ENCODE measurements at places on chromosomes 13 and 19.
A peak's percentile ranks its signal among the peaks of the same experiment; 100 is the strongest.

DNA sequence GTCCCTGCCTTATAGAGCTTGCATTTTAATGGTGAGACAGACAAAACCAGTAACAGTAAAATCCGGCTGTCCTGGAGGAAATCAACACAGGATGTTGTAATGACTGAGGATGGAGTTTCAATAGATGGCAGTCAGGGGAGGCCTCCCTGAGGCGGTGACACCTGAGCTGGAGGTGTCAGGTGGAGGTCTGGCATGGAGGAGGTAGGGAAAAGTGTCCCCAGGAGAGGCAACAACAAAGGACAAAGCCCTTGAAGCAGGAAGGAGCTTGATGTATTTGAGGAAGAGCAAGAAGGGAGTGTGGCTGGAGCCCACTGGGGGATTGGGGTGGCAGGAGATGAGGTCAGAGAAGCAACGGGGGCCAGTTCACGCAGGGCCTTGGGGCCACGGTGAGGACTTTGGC, 7.8 kb downstream of the GRIN2D start:
- no peak for DNase-seq

DNA sequence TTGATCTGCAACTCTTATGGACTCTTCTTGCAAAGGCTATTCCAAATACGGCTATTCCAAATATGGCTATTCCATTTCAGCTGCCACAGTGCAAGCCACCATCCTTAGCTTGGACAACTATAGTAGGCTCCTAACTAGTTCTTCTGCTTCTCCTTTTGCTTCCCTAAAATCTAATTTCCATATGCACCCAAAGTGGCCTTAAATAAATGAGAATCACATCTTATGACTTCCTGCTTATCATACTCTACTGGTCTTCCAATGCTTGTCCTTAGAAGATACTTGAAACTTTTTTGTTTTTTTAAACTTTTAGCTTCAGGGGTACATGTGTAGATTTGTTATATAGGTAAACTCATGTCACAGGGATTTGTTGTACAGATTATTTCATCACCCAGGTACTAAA, 4.9 kb downstream of the UCHL3 start:
- DNase-seq: no peak

DNA sequence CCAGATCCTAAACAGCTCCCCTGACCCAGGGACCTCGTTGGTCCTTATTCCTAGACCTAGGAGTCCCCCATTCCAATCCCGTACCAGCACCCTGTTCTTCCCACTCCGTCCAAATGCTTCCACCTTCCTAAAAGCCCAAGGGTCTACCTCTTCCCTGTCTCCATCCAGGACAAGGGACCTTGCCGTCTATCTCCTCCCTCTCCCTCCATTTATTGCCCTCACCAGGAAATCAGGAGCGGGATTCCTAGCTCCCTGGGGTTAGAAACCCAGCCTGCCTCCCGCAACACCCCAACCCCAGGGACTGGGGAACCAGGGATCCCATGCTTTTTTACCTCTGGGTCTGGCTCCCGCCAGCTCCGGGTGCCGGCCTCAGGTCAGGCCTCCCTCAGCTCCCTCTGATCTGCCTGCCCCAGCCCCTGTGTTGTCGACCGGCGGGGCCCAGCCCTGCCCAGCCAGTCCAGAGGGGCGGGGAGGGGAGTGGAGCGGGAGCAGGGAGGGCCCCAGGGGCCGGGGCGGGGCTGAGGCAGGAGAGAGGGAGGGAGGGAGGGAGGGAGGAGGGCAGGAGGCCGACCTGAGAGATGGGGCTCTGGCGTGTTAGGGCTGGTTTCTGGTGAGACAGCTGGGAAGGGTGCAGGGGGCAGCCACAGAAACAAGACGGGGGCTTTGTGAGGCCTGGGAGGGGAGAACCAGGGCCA, at the start of gene B3GNT8:
Gene B3GNT8 (minus strand): TSS at position 423 of the 695 bp plus-strand sequence. CDS start 596 bp downstream, outside the sequence.
- DNase-seq: peak; percentile 95

- DNase-seq: no peak
Measured at GRCh38 chr19:46116121-46116520, 8.4 kb downstream of the IGFL3 start.

DNA sequence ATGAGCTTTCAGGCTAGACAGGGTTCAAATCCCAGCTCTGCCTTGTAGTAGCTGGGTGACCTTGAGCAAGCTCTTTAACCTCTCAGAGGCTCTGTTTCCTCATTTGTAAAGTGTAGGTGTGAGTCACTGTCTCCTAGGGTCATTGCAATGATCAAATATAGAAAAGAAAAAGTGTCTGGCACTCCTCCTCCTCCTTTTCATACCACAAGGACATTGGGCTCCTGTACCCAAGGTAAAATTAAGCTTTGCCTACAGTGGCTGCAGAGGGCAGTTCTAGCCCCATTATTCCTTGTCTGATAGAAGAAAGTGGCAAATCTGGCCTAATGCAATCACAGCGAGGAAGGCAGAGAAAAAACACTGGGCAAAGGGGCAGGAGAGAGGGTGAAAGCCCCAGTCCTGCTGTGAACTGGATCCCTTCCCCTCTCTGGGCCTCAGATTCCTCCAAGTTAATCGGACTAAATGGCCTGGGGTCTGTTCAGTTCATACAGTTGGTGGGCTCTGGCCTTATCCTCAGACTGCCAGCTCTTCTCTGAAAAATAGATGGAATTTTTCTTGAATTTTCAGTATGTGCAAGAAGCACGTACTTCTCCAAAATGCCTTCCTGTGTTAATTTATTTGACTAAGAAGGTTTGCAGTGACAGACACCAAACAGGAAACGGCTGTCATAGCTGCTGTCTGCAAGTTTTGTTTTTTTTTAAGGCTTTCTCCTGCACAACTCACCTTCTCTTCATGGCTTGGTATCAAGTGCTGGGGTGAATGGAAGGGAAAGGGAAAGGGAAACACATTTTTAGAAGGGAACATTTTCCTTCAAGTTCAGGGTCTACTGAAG, 35.3 kb downstream of the RGCC start:
- DNase-seq: no peak

DNA sequence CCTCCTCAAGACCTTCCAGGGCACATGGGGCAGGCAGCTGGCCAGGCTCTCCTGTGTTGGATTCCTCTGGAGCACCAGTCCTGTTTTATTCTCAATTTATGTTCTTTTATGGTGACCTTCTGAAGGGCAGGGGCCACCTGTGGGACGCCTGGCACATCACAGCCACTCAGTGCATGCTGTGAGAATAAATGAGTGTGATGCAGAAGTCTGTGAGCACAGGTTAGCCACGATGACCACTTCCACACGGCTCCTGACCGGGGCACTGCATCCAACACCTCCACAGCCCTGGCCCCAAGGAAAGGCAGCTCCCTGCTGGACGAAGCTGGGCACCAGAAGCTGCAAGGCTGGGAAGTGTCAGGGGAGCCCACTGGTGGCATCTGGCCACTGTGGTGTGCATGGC, 122.8 kb downstream of the CRYL1 start:
- DNase-seq: no peak

- no peak for DNase-seq
Measured at GRCh38 chr13:50635504-50635903, 208.0 kb downstream of the DLEU7 start.

DNA sequence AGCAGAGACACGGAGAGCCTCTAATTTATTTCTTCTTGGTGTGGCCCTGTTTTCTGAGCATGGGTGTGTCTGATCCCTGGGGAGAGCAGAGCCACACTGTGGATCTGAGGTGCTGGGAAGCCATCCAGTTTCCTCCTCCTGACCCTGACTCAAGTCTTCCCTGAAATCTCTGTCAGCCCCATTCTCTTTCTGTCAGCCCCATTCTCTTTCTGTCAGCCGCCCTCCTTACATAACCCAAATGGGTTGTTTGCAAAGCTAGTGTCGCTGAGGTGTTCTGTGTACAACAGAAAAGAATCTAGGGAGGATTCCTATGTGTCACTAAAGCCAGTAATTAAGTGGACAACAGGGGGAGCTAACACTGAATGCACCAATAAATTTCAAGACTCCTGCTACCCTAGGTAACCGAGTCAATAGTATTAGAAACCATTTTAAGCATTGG, 50.2 kb downstream of the LRCH1 start:
- DNase-seq: no peak

- DNase-seq: no peak
Measured at GRCh38 chr13:54949735-54950134, 1921.1 kb downstream of the OLFM4 start.

DNA sequence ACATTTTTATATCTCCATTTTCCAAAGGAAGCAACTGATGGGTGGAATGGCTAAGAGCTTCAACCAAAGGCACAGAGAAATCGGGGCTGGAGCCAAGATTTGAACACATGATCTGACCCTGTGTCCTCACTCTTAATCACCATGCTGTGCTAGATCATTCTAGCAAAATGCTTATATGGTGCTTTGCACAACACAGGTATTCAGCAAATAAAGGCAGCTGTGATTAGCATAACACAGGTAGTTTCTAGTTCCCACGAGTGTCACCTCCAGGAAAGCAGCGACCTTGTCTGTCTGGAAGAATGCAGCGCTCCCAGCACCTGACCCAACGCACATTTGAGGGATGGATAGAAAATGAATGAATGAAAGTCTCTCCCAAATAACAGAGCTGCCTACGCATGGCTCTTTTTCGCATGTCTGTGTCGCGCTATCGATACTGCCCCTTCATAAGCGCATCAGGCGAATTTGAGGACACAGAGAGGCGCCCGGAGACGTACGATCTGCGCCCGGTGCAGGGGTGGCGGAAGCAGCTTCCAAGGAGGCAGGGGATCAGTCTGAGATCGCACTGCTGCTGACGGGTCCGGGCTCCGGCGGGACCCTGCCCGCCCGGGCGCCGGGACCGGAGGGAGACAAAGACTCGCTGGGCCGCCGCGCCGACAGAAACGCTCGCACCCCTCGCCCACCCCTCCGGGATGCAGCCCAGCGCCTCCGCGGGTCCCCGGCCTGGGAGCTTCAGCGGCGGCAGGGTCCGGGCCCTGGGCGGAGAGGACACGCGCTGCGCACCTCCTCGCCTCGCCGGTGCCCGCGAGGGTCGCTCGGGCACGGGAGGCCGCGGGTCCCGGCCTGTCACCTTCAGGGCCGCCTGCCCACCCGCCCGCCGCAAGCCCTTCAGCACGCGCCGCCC, 609 bp downstream of the EPS15L1 start:
- DNase-seq: no peak

GRCh38 chr19:38792250-38793111, 3.5 kb downstream of the LGALS7B start:
- DNase-seq: peak; percentile 77

- no peak for DNase-seq
Measured at GRCh38 chr19:616747-617526, 16.4 kb downstream of the POLRMT start.

DNA sequence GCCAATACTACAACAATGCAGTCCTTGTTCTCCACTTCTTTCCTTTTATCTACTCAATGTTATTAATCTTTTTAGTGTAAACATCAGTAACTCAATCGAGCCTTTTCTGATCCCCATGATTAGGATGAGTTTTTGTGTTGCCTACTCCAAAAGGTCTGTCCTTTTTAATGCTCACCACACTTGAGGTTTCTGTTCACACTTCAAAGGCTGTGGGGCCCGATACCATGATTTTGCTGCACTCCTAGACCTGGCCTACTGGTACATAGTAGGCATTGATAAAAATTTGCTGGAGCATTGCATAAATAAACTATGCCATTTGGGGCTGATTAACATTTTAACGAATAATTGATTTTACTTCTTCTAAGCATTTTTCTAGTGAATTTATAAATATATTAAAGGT, 125.4 kb upstream of the KLF12 start:
- no peak for DNase-seq

- DNase-seq: no peak
Measured at GRCh38 chr19:5711713-5712161, 8.2 kb downstream of the LONP1 start.

- peak; percentile 92 for DNase-seq
Measured at GRCh38 chr19:1001538-1002166, 1.4 kb downstream of the GRIN3B start.

DNA sequence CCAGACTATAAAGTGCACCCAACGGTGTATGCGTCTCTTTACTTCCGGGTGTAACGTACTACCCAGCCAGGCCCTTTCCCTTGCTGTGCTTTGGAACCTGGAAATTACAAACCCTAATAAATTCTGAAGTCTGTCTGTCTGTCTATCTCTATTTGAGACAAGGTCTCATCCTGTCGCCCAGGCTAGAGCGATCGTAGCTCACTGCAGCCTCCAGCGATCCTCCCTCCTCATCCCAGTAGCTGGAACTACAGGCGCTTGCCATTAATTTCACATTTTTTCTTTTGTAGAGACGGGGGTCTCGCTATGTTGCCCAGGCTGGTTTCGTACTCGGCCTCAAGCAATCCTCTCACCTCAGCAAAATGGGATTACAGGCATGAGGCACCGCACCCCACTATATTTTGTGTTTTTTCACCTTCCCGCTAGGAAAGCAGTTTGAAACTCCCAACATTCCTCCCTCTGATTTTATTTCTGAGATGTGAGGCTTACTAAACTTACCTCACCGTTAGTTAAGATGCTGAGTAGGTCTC, 469 bp upstream of the RNF6 start:
- no peak for DNase-seq

GRCh38 chr19:51695088-51695487, 2.0 kb downstream of the SPACA6 start:
- no peak for DNase-seq

- DNase-seq: no peak
Measured at GRCh38 chr13:57739543-57740190, 108.1 kb downstream of the PCDH17 start.

GRCh38 chr13:29991343-29991742, 140.9 kb upstream of the UBL3 start:
- DNase-seq: no peak

DNA sequence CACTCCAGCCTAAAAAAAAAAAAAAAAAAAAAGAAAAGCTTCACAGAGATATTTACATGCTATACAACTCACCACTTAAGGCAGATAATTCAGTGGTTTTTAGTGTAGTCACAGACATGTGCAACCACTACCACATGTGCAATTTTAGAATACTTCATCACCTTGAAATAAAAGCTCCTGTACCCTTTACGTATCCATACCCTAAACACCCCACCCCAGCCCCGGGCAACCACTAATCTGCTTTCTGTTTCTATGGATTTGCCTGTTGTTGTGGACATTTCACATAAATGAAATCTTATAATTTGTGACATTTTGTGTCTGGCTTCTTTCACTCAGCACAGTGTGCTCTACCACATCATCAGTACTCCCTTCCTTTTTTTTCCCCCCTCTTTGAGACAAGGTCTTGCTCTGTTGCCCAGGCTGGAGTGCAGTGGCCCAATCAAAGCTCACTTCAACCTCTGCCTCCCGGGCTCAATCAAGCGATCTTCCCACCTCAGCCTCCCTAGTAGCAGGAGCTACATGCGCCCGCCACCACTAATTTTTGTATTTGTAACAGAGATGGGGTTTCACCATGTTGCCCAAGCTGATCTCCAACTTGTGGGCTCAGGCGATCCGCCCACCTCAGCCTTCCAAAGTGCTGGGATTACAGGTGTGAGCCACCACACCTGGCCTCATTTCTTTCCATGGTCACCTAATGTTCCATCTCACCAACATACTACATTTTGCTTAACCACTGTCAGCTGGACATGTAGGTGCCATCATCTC, 4.0 kb downstream of the DDX39A start:
- DNase-seq: peak; percentile 15

Measured in Right ventricle myocardium inferior (tissue), 1 donor.